ENCODE measurements at places on chromosomes 6 and 20.

DNA sequence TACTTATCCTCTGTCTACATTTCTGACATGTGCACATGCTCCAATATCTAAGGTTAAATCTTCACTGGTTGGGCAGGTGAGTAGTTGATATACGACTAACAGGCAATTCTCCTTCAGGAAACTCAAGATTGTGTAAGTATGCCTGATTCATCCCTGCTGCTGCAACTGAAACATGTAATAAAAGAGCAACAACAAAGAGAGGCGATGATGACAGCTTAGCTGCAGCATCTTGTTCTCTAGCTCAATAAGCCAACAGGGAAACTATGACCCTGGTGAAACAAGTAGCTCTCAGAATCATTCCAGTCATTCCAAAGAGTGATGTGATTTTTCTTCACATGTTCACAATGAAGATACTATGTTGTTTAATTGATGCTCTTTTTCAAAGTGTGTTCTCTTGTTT lies 74.4 kb downstream of the ELOVL4 start:
- peak; percentile 62 for DNase-seq

GRCh38 chr6:44428682-44429081 lies 41.2 kb downstream of the CDC5L start:
- DNase-seq, result peak; percentile 61

- no peak for DNase-seq
These were observed 74.1 kb downstream of the TTLL2 start for GRCh38 chr6:167399051-167399387.

GRCh38 chr6:120786682-120787081 lies 547.6 kb downstream of the TBC1D32 start:
- DNase-seq, result no peak

GRCh38 chr6:110662490-110663211 lies 152.6 kb downstream of the CDK19 start:
- peak; percentile 73 for DNase-seq

- DNase-seq, result no peak
These were observed 151.6 kb upstream of the KCNG1 start for GRCh38 chr20:51174536-51174935.

GRCh38 chr20:15642109-15642508 lies 931.1 kb downstream of the KIF16B start:
- DNase-seq, result no peak

DNA sequence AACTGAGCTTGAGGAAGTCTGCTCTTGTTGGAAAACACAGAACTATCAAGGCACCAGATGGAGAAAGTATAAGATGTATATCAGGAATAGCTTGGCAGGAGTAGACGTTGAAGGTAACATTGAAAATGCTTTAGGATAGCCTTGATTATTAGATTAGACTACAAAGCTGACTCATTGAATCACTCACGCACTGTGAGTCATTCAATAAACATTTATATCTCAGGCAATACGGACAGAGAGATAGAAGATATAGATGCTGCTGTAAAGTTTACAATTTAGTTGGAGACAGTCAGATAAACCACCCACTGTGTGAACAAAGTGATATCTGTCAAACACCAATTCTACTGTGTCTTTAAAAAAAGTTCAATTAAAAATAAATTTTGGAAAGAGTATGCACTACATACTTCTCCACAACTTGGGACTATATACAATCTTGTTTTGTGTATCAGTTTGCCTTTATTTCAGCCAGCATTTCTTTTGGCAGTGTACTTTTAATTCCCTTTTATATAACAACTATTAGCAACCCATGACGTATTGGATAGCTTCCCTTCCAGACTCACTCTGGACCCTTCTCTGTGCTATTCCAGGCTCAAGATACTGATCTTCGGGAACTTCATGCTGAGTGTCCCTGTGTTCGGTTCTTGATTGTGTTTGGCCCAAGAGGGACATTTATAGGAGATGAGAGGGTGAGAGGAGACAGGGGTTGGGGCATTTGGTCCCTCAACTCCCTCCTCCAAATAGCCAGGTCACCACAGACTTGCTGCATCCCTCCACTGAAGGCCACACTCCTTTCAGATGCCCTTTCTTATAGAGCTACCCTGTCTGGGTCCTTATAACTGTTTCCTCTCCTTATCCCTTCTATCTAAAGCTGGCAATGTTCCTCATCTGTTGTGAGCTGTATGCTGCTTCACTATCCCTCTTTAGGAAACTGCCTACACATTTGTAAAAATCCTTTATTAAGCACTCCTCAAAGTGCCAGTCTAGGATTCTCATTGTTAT lies 176.6 kb upstream of the PTPRK start:
- DNase-seq, result peak; percentile 84

GRCh38 chr6:26576407-26576843 lies 20.3 kb upstream of the ABT1 start:
- DNase-seq, result no peak

DNA sequence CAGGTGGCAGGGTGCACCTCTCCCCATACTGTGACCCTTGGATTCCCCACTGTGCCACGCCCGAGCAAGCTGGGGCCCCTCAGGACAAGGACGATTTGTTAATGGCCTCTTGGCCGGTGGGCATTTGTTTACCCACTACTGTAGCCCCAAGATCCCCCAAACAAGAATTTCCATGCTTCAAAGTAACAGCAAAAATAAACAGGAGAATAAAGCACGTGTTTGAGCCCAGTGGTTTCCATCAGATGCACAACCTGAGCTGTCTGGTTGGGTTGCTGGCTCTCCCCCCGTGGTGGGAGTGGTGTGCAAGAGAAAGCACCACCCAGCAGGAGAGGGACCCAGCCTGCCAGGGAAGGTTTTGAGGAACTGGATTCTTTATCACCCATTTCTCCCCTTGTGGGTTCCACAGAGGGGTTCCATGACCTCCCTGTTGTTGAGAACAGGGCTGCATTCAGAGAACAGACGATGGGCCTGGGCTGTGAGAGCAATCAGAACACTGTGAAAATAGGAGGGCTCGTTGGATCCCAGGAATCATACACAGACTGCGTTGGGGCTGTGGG lies 4.8 kb downstream of the CD93 start:
- no peak for DNase-seq

DNA sequence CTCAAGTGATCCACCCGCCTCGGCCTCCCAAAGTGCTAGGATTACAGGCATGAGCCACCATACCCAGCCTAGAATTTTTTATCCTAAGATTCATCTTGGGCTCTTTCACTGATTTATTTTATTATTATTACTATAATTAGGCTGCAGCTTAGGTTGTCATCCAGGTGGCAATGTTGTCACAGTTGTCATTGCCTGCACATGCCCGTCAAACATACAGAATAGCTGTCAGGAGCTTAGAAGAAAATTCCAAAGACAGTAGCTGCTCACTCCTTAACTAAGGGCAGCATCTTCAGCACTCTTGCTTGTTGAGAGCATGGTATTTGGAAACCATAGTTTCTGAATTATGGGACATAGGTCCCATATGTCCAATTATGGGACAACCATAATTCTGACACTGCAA lies 334.9 kb upstream of the AGPAT4 start:
- DNase-seq, result no peak

GRCh38 chr6:53282741-53283140 lies 66.0 kb downstream of the ELOVL5 start:
- peak; percentile 65 for DNase-seq

DNA sequence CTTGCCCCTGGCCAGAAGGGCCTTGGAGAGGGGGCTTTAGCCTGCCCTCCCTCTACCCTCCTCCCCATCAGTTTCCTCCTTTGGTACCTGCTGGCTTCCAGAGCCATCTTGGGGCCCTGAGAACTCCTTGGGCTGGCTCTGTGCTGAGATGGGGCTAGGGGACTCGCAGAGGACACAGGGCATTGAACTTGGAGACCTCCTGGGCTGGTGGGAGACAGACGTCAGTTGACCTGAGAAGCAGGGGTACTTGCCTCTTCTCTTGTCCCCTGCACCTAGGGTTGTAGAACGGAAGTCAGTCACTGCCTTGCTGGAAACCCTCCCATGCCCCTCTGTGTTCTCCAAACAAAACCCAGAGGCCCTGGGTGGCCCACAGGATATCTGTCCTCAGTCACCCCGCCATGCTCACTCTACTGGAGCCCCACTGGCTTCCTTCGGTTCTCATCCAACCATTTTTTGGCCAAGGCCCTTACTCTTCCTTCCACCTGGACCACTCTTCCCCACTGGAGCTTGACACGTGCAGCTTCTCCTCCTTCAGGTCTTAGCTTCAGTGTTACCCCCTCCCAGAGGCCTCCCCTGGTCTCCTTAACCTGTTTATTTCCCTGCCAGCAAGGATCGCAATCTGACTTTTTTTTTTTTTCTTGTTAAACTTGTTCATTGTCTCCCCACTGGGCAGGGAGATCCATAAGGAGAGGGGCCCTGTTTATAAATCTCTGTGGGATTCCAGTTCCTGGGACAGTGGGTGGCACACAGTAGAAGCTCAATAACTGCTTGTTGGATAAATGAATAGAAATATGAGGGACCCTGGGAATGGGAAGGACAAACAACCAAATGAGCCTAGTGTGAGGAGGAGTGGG lies 971 bp downstream of the RBCK1 start:
- DNase-seq, result peak; percentile 38

GRCh38 chr20:62201173-62202082 lies 18.6 kb downstream of the MTG2 start:
- DNase-seq, result no peak

- no peak for DNase-seq
These were observed 585.0 kb upstream of the MAP3K7 start for GRCh38 chr6:91171754-91172462.

GRCh38 chr6:45696738-45697137 lies 318.9 kb downstream of the CLIC5 start:
- peak; percentile 44 for DNase-seq

DNA sequence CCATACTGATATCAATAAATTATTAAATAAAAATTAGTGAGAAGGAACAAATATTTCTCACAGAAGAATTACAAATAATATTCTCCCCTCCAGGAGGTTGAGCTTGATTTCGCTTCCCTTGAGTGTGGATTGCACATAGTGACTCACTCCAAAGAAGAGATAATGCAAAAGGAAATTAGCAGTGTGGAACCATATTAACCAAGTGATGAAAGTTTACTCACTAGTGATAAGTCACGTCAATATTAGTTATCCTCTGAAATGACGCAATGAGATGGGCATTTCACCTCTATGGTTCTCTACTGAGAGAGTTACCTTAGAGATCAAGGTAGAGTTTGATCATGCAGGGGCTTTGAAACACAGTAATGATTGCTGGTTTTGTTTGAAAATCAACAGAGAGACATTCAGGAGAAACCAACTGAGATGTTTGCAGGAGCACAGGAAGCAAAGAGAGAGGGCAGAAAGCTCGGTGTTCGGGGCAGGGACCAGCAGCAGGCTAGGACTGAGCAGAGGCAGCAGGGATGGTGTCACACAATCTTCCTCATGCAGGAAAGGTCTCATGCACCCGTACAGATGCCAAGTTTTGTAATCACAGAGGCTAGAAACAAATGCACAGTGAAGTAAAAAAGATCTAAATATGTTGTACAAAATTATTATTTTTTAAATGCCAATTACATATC lies 634.5 kb downstream of the QKI start:
- no peak for DNase-seq

- DNase-seq, result peak; percentile 72
These were observed 51.5 kb downstream of the COL19A1 start for GRCh38 chr6:69917834-69918233.

DNA sequence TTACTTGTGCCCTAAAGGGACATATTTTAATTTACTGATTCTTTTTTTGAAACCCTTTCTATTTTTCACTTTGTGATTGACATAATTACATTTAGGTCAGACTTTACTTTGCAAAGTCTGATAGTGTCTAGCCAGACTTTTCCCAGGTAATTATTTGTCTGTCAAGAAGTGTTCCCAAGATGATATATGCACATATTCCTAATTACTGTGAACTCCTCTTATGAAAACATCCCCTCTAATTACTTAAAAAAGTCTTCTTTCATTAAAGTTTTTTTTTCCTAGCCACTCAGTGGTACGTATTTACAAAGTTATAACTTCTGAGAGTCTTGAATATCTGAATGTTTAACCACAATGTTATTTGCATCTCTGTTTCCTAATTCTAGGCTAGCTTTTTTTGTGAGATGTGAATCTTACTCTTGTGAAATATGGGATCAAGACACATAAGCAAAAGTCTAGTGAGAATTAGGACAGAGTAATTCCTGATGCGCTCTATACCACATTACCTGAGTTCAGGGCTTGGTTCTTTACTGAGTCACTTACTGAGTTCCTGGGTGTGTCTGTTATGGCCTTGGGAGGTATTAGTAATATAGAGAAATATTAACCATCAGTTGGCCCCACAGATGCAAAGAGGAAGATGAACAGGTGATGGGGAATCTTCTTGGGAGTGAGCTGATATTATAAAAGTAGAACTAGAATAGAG lies 27.9 kb downstream of the FAM83B start:
- DNase-seq, result no peak

- peak; percentile 35 for DNase-seq
These were observed 127.2 kb downstream of the MTHFD1L start for GRCh38 chr6:150992703-150993102.

DNA sequence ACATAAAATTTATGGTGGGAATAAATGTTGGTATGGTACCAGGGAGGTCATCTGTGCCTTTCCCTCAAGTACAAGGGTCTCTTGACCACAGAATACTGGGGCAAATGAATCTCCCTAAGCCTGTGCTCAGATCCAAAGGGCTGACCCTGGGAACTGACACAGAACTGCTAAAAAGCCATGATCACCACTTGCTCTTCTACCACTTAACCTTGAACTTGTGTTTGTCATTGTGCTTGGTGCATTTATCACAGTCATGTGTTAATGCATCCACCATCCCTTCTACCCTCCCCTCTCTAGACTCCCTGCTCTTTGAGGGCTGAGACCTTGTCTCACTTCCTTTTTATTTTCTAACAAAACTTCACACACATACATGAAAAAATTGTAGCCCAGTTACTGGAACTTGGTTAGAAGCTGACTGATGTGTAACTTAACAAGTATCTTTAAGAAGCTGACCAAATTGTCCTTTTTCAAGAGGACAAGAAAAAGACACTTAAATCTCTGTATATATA lies 46.1 kb upstream of the PBOV1 start:
- no peak for DNase-seq

DNA sequence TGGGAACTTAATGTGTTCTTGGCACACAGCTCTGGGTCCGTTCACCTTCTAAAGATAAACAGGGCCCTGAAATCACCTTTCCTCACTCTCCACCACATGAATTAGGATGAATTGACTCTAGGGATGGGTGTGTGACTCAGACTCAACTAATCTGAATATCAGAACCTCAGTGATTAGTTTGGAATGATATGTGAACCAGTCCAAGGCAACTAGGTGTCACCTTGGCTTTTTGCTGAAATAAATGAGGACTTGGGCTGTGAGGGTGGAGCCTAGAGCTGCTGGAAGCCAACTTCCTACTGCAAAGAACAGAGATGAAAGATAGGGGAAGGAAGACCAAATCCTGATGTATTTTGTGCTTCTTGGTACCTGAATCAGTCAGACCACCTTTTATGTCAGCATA lies 132.0 kb upstream of the RNF24 start:
- DNase-seq, result no peak

- no peak for DNase-seq
These were observed 19.8 kb upstream of the MYLIP start for GRCh38 chr6:16108921-16109658.

- DNase-seq, result no peak
These were observed 45.6 kb downstream of the LY86 start for GRCh38 chr6:6633898-6634734.

DNA sequence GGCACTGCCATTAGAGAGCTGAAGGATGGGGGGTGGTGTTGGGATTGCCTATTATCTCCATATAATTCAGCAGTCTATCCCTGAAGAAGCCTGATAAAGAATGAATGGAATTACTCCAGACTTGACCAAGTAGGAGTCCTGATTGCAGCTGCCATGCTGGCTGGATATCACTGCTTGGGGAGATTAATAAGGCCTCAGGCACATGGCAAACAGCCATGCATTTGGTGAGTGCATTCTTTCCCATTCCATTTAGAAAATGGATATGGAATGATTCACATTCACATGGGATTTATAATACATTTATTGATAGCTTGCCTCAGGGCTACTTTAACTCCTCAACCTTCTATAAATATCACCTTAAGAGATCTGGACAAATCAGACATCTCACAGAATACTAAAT lies 49.6 kb upstream of the HLA-A start:
- peak; percentile 25 for DNase-seq

Data from EH (cell line).